Body of pancreas (tissue), 4 donors: ENCODE measurements at places on chromosomes 1 and 21. TPM values are rescaled to one million over a fixed set of nuclear protein-coding genes. Genes with fewer than 3 reads are reported as not detected.

The F13B gene
- not detected for total RNA-seq

The RNU1-2 gene
- 15,479 TPM for total RNA-seq

The TMEM82 gene
- not detected for total RNA-seq

The FGR gene
- total RNA-seq, result 5.4 TPM

The SMIM1 gene
- 5.2 TPM for total RNA-seq
